ENCODE measurements at places on chromosomes 7 and 10. TPM values are rescaled to one million over a fixed set of nuclear protein-coding genes. Genes with fewer than 3 reads are reported as not detected.

GRB10 gene
- total RNA-seq: 99.2 TPM

SKIDA1 gene
- 3.1 TPM for total RNA-seq

DNA sequence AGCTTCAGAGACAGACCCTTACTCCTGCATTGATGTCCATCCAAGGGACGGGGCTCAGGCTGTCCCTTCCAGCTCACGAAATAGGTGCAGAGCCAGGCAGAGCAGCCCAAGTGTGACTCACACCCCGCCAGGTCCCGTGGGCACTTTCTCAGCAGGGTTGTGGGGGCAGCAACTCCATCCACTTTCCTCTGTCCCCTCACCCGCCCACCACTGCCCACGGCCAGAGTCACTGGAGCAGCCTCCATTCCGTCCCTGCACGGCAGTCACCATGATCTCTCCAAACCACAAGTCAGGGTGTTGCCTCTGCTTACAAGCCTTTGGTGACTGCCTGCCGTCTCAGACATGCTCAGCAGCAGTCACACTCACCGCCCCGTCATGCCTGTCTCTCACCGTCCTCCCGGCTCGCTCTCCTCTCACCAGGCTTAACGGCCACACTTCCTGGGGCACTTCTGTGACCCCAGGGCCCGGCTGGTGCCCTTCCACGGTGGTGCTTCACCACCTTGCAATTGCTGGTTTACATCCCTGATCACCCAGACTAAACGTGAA, 39.3 kb downstream of the CALML3 start:
- H3K27me3 ChIP-seq: no peaks in the 10 kb centered on the region
- no peak for DNase-seq
- H3K4me1 ChIP-seq: no peaks in the 10 kb centered on the region
- no peak overlapping the region for H3K4me3 ChIP-seq

DNA sequence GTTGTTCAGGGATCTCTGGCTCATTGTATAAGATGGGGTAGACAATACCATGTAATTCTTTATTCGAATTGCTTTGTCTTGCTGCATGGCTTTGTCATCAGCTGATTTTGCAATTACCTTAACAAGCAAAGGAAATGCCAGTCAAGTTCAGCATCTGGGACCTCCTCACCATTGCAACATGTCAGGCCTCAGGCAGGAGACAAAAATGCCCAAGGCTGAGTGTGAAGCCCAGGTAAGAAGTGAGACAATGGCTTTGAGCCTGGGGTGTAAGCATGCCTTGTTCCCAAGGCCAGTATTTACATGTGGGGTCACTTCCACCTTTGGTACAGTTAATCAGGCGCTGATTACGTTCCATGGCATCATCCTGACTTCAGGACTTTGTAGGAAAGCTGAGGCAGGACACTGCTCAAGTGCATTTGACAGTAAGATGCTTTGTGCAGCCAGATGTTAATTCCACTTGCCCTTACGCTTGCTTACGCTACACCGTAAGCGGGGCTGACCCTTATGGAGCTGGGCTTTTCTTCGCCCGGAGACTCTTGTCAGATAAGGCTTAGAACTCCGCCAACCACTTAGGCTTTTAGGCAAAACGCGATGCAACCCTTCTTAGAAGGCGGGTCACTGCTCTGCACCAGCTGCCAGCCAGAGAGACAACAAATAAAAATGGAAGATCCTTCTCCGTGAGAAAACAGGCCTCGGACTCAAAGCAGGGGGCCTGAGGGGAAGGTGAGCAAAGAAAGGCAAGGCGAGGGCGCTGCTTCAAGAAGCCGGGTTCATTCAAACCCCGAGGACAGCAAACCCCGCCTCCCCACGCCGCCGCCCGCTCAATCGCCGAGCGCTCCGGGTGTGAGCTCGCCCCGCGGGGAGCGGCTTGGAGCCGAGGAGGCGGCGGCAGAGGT, 1.3 kb upstream of the SP4 start:
- H3K36me3 ChIP-seq: no peaks in the 10 kb centered on the region
- DNase-seq: no peak
- peaks cover 21% of the 10 kb centered on the region for H3K4me1 ChIP-seq
- H3K27me3 ChIP-seq: no peaks in the 10 kb centered on the region
- no peak overlapping the region for H3K27ac ChIP-seq
- no peak overlapping the region for H3K4me3 ChIP-seq

- no peak overlapping the region for H3K4me3 ChIP-seq
- no peaks in the 10 kb centered on the region for H3K27me3 ChIP-seq
Measured at GRCh38 chr7:36942025-36942424, 217.7 kb upstream of the AOAH start.

DNA sequence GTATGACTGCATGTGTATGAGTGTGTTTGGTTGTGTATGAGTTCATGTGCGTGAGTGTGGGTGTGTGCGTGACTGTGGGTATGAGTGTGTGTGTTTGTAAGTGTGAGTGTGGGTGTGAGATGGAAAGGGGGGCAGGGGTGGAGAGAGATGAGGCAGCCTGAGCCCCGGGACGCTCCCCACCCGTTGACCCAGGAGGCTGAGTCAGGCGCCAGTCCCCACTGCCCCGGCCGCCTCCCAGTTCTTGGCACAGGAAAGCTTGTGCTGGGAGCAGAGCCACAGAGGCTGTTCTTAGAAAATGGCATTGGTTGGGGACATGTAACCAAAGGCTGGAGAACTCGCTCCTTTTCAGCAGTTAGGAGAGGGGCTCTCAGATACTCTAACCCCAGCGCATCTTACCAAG, 27.8 kb upstream of the NUB1 start:
- H3K4me1 ChIP-seq: no peaks in the 10 kb centered on the region
- no peak overlapping the region for H3K27ac ChIP-seq
- no peaks in the 10 kb centered on the region for H3K36me3 ChIP-seq
- DNase-seq: peak; percentile 9

Data from thyroid gland (tissue), 4 donors.